Fibroblast of upper back skin (primary cell): ENCODE measurements at places on chromosomes 3 and 15.

DNA sequence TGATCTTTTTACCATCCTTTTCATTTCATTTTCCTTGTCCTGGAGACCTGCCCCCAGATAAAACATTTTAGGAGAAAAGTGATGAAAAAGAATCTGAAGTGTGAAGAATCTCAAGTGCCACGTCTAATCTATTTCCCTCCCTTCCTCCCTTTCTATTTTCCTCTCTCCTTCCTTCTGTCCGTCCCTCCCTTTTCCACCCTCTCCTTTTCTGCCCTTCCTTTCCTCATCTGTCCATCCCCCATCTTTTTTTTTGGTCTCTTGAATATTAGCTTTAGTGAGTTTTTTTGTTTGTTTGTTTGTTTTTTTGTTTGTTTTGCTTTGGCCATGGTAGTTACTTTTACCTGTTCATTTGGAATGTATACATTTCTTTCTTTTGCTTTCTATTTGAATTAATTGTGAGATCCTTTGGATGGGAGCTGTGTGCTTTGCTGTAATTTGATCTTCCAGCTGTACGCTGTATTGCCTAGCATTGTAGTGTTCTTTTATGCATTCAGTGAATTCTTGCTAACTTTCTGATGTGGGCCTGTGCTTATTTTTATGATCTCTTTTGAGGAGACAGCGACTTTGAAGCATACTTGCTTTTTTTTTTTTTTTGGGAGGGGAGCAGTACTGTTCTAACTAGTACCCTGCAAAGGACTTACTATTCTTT is 19.2 kb downstream of the CDIN1 start:
- peak; percentile 35 for DNase-seq

DNA sequence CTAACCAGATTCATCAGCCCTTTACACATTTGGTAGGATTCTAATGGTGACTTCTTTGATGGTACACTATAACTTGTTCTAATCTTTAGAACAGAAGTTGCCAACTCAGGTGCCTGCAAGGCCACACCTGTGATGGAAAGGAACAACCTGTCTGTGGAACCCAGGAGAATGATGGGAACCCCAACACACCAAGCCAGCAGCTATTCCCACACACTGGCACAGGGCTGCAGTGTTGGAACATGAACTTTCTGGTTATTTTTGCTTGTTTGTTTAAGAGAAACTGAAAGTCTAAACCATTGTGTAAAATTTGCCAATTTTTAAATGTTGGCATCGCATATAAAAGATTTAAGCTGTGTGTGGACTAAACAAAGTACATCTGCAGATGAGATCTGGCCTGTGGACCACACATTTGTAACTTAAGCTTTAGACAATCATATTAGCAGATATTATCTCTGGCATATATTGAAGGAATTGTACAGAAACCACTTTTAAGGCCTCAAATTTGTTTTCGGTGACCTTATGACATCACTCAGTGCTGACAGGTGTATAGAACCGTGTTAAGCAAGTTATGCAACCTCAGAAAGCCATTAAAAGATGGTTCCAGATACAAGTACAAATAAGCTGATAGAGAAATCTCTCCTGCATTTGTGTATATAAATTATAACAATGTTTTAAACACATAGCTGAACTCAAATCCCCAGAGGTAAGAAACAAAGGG is 242.9 kb downstream of the SLC9A9 start:
- DNase-seq = no peak

GRCh38 chr15:90087454-90088154 is 14.7 kb downstream of the IDH2 start:
- no peak for DNase-seq

DNA sequence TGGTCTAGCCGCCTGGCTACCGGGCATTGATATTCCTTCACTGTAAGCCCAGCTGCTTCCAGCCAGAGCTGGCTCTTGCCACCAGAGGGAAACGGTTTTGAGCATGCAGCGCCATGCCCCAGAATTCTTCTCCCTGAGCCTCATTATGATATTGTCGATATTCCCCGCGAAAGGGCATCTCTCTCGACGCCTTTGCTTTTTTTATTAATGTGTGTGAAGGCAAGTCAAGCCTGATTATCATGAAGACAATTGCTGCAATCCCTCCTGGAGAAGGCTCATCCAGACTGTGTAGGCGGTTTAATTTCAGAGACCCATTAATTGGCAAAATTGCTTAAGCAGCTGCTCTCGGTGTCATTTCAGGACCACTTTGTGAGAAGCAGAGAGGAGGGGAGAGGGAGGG is 321.2 kb upstream of the TLE3 start:
- DNase-seq = no peak

GRCh38 chr15:68314563-68314962 is 37.0 kb downstream of the FEM1B start:
- DNase-seq = no peak

- DNase-seq = no peak
These were observed 56.9 kb downstream of the ABTB1 start for GRCh38 chr3:127729556-127730056.

- no peak for DNase-seq
These were observed 57.6 kb upstream of the MEX3B start for GRCh38 chr15:82103468-82103867.

GRCh38 chr15:74716651-74717050 is 8.7 kb downstream of the CYP1A1 start:
- DNase-seq = no peak

DNA sequence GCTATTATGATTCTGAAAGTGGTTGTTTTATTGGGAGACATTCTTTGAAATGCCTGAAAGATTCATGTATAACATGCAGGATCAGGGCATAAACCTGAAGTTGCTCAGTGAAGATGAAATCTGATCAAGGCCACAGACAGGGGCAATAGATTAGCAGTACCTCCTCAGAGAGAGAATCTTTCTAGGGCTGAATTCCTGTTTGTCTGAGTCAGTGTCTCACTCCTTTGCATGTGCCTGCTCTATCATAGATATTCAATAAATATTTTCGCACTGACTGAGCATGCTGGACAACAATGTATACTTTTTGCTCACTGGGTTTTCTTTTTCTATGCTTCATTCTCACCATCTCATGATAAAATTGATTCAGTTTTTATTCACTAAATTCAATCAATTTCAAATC is 49.8 kb upstream of the PFN2 start:
- peak; percentile 83 for DNase-seq

DNA sequence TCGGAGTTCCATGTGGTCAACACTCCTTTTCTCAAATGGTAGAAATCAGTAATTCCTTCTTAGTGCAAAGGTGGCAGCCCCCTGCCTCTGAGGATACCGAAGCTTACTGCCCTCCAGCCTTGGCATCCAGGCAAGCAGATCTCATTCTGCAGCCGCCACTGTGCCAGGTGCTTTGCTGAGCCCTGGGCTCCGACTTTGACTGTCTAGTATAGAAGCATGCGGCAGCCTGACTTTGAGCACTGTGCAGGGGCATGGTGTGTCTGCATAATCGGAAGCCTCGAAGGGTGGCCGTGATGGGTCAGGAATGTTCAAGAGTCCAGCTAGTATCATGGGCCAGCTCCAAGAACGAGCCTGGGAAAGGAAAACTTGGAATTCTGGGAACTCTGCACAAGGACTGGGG is 39.7 kb downstream of the ABTB1 start:
- DNase-seq = no peak

DNA sequence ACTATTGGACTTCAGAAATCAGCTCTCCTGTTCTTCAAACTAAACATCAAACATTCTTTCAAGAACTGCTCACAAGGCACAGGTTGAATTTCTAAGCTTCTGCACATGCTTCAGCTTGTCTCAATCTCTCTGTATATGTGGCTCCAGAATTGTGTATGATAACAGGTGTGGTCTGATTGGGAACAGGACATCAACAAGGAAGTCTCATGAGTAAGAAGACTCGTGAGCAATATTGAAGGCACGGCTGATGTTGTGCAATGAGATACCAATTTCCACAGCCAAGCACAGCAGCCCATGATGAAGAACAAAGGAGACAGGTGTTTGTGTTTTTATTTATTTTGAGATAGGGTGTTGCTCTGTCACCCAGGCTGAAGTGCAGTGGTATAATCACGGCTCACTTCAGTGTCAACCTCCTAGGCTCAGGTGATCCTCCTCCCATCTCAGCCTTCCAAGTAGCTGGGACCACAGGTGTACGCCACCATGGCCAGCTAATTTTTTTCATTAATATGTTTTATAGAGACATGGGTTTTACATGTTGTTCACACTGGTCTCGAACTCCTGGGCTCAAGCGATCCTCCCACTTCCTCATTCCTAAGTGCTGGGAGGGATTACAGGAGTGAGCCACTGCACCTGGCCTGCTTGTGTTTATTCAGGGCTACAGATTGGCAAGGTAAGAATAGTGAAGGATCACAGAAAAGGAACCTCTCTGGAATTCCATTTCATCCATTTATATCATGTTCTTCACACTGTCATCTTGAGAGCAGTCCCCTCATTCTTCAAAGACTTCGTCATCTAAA is 32.2 kb upstream of the ABHD17C start:
- no peak for DNase-seq

GRCh38 chr3:142296507-142296906 is 71.1 kb upstream of the GK5 start:
- no peak for DNase-seq

GRCh38 chr3:15982667-15983196 is 185.0 kb upstream of the ANKRD28 start:
- peak; percentile 92 for DNase-seq

DNA sequence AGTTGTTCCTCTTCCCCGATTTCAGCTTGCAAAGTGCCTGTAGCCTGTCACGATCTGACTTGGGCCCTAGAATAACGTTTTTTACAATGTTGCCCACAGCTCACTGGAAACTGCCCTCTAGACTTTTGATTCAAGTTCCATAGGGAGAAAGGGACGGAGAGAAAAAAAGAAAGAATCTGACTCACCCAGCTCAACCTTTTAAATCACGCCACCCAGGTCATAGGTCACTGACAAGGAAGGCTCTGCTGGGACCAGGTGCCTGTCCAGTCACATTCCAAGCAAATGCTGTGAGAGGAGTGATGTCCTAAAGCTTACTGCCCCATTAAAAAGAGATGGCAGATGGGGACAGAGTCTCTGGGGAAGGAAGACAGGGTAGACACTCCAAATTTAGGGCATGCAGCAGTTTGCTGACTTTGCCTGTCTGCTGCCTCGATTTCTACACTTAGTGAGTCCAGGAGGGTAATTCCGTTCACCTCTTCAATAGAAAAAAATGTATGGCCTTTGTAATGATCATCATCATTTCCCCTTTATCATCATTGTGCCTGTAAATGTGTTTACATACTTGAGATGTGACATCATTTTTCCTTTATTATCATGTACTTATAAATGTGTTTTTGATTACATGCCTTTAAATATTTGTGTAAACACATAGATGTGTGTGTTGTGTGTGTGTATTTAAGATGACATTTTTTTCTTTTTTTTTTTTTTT is 8.4 kb upstream of the MYO1E start:
- no peak for DNase-seq

DNA sequence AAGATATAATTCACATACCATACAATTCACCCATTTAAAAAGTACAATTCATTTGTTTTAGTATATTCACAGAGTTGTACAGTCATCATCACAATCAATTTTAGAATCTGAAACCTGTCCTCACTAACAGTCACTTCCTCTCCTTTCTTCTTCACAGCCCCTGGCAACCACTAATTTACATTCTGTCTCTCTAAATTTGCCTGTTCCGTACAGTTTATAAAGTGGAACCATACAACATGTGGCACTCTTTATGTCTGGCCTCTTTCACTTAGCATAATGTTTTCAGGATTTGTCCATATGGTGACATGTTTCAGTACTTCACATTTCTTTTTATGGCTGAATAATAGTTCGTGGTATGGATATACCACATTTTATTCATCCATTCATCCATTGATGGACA is 22.7 kb downstream of the ERICH6 start:
- DNase-seq = no peak

DNA sequence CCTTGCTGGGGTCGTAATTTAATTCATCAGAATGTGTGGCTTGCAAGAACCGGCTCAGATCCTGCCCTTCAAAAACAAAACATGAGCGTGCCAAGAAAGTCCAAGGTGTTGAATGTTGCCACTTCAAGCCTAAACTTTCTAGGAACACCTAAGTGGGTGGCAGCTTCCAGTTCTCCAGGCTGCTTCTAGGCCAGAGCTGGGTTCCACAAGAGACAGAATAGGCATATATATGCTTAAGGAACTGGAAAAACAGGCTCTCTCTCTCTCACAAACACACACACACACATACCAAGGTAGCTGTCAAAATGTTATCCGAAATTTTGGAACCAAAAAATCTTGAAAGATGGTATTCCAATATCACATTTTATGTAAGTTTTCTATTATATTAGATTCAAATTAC is 890 bp upstream of the ADIPOQ start:
- DNase-seq = no peak

GRCh38 chr15:63442080-63442479 is 60.4 kb upstream of the CA12 start:
- no peak for DNase-seq
